Non-pigmented ciliary epithelial cell (primary cell): ENCODE measurements at places on chromosomes 5 and 9.

DNA sequence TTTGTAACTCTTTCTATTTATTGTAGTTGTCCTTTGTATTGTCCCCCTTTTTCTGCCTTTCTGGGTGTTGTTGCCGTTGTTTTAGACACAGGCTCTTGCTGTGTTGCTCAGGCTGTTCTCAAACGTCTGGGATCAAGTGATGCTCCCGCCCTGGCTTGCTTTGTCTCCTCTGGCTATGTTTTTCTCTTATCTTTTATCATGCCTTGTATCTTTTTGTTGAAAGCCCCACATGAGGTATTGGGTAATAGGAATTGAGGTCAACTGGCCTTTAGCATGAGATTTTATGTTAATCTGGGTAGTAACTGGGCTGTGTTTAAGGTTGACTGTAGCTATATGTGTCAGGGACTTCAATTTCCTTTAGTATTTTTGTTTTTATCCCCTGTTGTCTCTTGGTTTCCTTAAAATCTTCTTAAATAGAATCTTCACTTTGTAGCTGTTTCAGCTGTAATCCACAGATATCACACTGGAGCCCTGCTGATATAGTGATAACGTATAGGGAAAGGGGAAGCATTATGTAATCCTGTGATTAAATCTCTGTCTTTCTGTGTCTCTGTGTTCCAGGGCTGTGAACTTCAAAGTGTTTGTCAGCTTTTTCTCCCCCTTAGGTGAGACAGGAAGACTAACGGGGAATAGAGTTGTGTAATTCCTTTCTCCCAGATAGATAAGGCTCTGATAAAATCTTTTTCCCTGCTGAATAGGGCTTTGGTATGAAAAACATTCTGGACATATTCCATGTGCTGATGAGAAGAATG, 25.9 kb upstream of the CACNA1B start:
- no peak for DNase-seq

DNA sequence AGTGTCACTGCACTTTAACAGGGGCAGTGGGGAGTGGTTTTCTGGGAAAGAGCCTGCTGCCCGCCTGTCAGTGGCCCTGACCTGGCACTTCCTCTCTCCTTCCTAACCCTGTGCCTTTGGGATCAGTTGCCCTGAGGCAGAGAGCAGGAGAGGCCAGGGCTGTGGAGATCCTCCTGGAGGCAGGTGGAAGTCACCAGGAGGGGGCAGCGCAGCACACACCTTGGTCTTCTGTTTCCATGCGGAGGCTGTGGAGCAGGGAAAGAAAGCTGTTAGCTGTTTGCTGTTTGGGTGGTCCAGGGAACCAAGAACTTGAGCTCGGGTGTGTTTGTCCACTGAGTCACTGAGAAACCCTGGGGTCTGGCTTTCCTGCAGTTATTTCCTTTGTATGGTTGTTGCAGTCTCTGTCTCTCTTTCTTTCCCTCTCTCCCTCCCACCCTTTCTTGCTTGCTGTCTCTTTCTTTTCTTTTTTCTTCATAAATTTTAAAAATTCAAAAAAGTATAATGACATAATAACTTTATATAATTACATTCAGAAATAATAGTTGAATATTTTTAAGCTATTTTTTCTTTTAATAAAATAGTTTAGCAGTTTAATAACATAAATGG, 28.1 kb downstream of the NTRK2 start:
- DNase-seq: no peak

GRCh38 chr5:38673671-38674071, 117.2 kb upstream of the LIFR start:
- DNase-seq: no peak

DNA sequence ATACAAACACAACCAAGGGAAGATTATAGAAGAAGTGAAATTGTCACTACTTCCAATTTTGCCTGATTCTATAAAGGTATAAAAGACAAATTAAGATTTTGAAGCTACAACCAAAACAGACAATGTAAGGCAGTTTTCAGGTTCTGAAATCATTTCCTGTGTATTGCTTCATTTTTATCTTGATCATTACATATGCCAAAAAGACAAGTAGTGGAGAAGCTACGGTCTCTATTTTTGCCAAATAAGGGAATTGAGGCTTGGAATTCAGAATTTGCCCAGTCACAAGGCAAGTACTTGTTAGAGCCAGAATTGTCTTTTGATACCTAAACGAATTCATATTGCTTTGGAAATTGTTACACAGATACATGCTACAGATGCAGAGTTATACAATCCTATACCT, 20.6 kb downstream of the EDIL3 start:
- no peak for DNase-seq

DNA sequence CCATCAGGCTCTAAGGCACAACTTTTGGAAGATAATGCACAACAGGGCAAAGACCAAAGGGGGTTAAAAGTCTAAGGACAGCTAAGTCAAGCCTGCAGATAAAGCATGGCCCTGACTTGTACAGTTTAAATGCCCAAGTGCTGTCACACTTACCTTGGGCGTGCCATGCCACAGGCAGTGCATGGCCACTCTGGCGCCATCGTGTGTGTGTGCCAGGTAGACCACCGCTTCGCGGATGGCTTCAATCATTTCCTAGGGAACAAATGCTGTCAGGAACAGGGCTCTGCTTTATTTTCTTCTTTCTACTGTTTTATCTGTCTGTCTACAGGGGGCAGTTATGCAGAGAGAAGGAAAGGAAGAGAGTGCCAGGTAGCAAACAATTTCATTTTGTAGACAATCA, 19.3 kb downstream of the PUM3 start:
- no peak for DNase-seq

- no peak for DNase-seq
These were observed 146.1 kb downstream of the MAST4 start for GRCh38 chr5:66742083-66742895.

DNA sequence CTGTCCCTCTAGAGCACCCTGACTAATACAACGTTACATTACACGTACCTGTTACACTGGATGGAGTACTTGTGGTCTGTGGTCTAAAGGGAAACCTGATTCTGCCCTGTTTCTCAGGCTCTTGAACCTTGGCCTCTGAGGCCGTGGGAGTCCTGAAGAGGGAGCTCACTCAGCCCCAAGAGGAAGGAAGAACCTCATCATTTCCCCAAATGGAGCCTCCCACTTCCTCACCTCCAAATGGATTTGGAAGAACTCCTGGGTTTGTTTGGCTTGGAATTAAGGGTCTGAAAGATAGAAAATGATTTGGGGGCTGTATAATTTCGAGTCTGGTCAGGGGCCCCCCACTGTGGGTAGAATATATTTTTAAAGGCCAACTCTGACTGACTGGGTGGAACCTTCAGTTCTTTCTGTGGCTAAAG, 200.2 kb downstream of the SEMA6A start:
- DNase-seq: no peak

DNA sequence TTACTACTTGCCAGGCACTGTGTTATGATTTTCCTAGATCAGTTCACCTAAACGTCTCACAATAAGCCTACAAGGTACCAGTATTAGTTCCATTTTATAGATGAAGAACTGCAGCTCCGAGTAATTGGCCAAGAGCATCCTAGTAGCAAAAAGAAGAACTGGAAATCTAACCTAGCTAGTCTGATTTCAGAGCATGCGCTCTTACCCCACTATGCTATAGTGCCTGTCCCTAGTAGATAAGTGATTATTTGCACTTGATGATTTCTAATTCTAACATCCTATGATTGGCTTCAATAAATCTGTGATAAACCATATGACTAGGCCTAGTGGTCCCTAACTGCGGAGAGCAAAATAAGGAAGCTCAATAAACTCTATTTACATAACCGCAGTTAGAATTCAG, 7.1 kb upstream of the PLAC8L1 start:
- DNase-seq: no peak

DNA sequence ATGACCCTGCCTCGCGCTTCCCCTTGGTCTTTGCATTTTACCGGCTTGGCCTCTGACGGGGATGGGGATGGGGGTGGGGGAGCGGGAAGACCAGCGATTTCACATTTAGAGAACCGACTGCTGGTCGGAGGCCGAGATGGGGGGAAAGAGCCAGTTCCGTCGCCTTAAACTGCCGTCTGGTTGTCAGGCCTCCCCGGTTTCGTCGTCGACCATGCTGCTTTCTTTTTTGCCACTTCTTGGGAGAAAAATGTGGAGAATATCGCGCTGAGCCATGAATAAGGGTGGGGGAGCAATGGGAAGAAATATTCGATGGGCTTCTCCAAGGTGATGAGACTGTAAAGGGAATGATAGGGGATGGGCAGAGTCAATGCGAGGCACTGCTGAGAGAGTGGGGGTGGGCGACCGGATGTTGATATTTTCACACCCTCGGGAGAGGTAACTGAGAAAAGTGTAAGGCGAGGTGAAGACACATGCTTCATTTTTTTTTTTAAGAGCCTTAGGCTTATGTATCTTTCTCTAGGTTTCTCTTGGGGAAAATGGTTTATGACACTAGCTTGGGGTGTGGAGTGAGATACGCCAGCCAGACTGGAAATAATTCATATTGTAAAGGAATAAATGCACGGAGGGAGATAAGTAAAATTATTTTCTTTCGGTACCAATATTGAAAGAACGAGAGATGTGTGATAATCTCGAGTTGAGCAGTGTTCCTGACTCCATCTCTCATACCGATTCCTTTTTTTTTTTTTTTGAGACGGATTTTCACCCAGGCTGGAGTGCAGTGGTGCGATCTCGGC, 1.1 kb downstream of the KIF2A start:
- DNase-seq: no peak

GRCh38 chr5:132489051-132489770, 1.4 kb downstream of the IRF1 start:
- no peak for DNase-seq

- no peak for DNase-seq
These were observed 15.3 kb upstream of the ELAVL2 start for GRCh38 chr9:23841304-23841703.

DNA sequence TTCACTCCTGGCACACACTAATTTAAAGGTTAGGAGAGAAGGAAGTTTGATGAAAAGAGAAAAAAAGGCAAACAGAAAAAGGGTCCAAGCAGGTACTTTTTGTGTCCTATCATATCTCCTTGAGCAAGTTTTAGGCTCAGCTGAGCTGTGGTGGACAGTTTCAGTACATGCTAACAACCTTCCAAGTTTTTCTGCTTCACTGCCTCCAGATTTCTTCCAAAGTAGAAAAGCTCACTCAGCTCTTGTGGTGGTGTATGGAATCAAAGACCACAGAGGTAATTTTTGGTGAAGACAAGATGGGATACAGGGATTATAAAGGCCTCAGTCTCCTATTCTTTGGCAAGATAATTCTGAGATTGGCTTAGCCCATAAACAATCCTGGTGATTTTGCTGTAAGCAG, 921.8 kb downstream of the NR2F1-AS1 start:
- DNase-seq: no peak

- no peak for DNase-seq
These were observed 47.1 kb upstream of the NEK6 start for GRCh38 chr9:124210697-124211096.

DNA sequence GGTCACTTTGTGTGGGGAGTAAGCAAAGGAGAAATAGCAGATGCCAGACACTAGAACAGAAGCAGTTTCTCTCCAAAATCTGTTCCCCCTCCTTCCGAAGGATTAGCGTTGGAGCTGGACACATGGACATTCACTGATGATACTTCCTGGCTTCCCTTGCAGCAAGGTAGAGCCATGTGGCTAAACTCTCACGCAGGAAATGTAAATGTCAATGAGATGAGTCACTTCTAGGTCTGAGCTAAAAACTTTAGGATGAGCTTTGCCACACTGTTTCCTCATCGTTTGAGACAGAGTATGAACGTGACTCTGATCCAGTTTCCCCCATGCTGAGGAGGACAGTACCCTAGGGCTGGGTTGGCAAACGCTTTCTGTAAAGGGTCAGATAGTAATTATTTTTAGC, 5.1 kb downstream of the BHMT2 start:
- peak; percentile 19 for DNase-seq

DNA sequence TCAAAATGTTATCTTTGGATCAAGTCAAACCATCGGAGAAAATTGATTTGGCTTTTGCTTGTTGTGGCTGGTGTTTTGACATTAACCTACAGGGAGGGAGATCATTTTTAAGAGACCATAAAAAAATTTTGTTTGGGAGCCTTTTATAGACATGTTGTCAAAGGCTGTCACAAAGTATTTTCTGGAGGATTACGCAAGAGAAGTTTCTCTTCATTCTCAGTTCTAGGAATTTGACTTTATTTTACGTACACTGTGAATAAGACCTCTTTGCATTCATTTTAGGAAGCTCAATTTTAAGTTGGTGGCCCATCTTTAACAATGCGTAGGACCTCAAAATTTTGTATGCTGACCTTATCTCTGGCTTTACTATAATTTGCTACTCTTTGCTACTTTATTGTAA, 50.2 kb upstream of the SLC44A1 start:
- DNase-seq: no peak

- no peak for DNase-seq
These were observed 41.6 kb downstream of the PDZD2 start for GRCh38 chr5:31680528-31680927.

GRCh38 chr9:35335164-35335563, 154.7 kb upstream of the RUSC2 start:
- DNase-seq: no peak

DNA sequence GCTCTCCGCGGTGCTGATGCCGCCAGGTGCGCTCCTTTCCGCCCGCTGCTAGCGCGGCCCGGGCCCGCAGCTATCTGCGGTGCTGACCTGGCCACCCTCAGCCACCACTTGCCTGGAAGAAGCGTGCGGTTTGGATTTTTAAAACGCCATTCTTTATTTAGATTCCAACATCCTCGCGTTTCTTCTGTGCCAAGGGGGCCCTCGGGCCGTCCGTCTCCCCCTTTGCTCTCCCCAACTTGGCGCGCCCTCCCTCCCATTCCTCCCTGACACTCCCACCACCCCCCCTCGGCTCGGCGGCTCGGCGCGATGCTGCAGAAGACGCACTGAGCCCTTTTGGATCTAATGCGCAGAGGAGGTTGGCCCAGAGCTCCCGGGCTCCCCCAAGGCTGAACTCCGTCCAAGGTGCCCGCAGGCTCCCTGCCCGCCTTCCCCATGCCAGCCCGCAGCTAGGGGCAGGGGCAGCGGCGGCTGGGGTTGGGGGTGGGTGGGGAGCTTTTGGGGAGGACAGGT, at the start of gene BARHL1:
Gene BARHL1, plus strand, starts transcription at position 331 of the 510 bp plus-strand sequence. CDS start 192 bp downstream, outside the sequence.
- no peak for DNase-seq

DNA sequence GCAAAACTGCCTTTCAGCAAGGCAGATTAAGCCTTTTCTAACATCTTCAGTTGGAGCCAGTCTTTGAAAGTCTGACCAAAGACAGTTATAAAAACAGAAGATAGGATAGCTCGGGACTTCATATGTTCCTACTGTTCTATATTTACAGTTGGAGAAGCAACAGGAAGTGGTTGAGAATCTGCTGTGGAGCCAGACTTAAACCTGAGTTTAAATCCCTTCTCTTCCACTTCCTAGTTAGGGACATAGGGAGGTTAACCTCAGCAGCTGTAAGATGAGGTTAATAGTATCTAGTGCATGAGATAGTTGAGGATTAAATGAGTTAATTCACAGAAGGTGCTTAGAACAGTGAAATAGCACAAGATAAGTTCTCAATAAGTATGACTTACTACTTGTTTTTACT, 84.5 kb upstream of the FREM1 start:
- DNase-seq: no peak

- peak; percentile 100 for DNase-seq
These were observed 75.6 kb downstream of the USP20 start for GRCh38 chr9:129910628-129911567.

GRCh38 chr5:143393524-143393923, 10.0 kb downstream of the NR3C1 start:
- no peak for DNase-seq
